ENCODE measurements at places on chromosomes 4 and X.
A peak's percentile ranks its signal among the peaks of the same experiment; 100 is the strongest.

DNA sequence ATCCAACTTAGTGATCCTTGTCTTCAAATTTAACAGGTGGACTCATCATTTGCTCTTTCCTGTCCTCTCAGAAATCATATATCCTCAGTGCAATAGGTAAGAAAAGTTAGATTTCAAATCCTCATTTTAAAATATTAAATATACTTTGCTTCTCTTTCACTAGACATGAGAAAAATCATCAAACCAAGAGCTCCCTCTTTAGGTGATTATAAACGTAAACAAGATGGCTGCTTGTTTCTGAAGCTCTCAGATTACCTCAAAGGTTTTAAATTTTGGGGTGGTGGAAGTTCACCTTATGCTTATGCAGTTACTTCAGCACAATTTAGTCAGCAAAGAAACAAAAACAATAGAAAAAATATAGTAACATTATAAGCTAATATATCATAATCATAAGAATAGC, 27.3 kb downstream of the CSN3 start:
- peak; percentile 10 for DNase-seq

DNA sequence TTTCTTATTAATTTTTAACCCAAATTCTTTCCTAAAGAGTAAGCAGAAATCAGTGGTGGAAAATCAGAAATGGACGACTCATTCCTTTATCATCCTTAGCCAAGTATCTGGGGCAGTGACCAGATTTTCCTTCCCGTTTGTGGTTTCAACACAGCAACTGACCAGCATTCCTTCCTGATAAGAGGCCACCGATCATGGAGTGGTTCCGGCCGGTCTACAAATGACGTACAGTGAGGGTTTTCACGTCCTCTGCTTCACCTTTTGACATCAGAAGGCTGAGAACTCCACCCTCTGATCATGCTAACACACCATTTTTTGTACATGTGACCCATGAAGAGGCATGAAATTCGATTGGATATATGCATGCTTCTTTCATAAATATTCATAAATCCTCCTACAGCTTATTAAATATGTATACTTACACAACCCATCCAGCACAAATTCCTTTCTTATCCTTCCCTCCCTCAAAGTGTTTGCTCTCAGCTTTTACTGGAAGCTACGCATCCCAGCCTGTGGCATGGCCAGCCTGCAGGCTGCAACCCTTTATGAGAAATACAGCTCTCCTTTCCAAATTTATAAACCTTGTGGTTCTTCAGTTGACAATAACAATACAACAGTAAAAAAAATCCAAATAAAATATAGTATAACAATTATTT, 173.0 kb upstream of the CASK start:
- no peak for DNase-seq

GRCh38 chr4:165873298-165874071, 448 bp downstream of the TLL1 start:
- peak; percentile 36 for DNase-seq

DNA sequence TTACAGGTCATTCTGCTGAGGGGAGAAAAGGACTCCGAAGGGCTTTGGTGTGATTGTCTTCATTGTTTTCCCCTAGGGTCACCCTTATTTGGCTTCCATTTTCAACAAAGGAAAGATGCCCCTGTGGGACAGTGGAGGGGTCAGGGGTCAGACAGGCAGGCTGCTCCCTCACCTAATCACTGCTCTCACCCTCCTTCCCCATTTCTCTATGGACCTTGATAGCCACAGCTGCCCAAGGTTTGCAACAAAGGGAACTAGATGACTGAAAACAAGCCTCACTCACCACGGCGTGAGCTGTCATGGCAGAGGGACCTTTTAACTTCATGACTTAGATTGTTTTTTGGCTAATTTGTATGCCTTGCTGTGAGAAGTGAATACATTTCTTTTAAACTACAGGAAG, 40.7 kb downstream of the C4orf51 start:
- no peak for DNase-seq

GRCh38 chrX:45050558-45050957, 150.1 kb downstream of the DIPK2B start:
- no peak for DNase-seq

- DNase-seq, result no peak
Observed at GRCh38 chrX:71053217-71053621, 14.9 kb downstream of the SNX12 start.

GRCh38 chr4:35526456-35526855, 717.9 kb downstream of the ARAP2 start:
- no peak for DNase-seq

DNA sequence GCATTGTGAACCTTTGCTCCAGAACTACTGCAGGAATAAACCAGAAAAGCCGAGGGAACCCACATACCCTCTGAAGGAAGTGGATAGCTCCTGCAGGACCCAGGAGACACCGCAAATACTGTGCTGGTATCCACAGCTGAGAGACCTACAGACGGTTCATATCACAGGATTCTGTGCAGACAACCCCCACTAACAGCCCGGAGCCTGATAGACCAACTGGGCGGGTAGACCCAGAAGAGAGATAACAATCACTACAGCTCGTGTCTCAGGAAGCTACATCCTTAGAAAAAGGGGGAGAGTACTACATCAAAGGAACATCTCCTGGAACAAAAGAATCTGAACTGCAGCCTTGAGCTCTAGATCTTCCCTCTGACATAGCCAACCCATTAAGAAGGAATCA, 150.8 kb downstream of the FRAS1 start:
- no peak for DNase-seq

- DNase-seq, result no peak
Observed at GRCh38 chrX:135432881-135433521, 11.3 kb downstream of the SMIM10L2A start.

DNA sequence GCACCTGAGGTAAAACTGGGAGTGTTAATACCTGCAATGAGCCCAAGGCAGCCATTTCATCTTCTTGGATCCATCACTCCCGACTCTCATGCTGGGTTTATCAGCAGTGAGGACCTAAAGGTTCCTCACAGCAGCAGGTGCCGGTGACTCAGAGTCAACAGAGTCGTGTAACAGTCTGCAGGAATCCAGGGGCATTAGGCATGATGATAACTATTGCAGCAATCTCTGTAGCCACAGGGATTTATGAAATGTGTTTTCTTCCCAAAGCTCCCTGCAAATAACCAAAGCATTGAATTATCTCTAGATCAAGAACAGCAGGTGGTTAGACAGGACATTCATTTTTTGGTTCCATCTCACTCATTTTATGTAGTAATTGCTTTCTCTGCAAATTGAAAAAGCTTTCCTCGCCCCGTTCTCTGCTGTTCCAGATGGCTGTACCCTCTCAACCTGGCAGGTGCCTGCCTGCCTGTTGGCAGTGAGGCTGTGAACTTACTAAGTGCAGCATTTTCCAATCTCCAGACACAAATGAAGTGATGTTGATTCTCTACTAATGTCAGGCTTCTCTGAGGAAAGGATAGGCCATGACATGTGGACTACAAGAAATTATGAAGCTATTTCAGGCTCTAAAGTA, 48.1 kb upstream of the TSPAN7 start:
- no peak for DNase-seq

Data from NCI-H526 treated with DMSO at 0.1 percent for 48 hours (cell line).